ENCODE measurements at places on chromosomes 11 and 22.

DNA sequence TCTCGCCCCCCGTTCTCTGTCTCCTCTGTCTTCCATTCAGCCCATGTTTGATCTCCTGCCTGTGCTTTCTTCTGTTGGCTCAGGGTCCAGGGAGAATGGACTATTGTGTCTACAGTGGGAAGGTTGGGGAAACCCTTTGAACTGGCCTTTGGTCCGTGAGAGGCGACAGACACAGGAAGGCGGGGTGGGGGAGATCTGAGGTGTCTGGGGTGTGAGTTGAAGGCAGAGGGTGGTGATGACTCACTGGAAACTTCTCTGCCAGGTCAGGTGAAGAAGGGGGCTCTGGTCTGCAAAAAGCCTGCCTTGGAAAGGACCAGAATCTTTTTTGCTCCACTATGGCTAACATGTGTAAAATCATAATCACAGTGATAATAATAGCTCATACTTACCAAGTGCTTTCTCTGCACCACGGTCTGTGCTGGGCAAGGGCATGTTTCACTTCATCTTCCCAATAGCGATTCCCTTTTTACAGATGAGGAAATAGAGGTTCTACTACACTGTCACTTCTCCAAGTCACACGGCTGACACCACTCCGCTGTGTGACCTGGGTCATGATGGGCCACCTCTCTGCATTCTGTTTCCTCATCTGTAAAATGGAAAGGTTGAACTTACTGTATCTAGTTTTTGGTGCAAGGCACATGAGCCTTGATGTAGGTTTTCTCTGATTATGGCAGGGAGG, 99.8 kb upstream of the ALX4 start:
- DNase-seq: no peak

DNA sequence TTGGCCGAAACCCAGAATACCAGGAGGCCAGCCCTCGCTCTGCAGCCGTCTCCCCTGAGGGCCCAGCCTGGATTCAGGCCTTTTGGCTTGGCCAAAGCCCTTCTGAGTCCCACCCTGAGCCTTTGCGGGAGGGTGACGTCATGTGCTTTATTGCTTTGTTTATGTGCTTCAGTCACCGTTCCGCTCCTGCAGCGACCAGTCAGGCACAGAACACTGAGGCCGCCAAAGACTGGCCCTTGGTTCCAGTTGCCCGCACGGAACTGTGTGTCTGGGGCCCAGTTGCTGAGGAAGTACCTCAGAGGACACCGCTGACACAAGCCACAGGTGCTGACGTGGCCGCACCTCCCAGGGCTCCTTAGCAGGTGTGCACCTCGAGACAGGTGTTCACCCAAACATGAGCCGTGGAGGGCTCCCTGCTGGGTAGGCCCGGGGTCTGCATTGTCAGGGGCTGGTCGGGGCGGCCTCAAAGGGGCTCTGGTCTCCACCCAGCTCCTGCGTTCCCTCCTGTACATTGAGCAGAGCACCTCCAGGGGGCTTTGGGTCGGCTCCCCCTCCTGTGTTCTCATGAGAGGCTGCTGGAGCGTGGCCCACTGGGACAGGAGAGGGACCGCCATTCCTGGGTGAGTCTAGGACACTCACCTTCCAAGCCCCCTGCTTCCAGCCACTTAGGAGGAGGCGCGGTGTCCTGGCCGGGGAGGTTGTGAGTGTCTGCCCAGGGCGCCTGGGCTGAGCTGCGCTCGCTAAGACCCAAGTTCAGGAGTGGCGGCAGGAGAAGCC, 376.8 kb downstream of the TBC1D22A start:
- DNase-seq: peak; percentile 54

DNA sequence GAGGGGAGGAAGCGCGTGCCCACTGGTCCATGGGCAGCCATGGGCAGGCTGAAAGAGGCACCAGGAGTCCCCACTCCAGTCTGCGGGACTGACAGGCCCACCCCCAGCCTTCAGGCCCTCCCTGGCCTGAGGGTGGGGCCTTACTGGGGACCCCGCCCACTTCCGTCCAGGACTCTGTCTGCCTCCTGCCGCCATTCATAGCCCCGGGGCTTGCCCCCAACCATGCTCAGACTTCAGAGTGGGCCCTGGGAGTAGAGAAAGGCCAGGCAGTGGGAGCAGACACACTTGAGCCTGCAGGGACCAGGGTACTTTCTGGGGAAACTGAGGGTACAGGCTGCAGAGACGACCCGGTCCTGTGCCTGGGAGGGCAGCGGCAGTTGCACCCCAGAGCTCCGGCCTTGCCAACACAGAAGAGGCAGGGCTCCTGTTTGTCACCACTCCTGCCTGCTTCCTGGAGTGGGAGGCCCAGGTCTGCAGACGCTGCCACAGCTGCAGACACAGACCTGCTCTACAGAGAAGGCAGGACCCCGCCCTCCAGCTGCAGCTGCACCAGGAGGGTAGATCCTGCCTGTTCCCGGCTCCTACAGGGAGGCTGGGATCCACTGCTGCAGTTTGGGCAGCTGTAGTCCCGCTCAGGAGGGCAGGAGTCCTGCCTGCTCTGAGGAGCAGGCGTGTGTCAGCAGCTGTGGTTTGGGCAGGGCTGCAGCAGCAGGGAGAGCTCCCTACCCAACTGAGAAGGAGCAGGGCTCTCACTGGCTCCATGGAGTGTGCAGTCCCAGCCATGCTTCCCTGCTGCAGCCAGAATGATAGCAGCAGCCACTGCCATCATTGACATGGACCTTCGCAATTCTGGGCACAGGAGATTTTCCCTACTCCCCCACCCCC, 387.9 kb upstream of the ANO3 start:
- DNase-seq: peak; percentile 48

DNA sequence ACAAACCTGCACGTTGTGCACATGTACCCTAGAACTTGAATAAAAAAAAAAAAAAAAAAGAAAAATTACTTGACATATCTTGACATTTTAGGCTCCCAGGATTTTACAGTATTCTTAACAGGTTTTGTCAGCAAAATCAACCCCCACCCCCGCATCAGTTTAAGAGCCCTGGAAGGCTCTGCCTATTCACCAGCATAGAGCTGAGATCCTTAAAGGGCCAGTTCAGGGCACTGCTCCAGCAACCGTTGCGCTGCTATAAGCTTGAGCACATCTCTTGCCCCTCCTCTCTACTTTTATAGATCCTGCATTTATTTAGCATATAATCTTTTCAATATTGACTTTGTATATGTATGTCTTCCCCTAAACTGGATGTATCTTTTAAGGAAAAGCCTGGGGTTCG, 697 bp upstream of the PAFAH1B2 start:
- DNase-seq: no peak

GRCh38 chr11:105609341-105609781, 512 bp upstream of the GRIA4 start:
- no peak for DNase-seq

- no peak for DNase-seq
Observed at GRCh38 chr22:23579870-23580575, at the start of gene IGLL1. TSS of gene IGLL1 (minus strand) at chr22:23580290. CDS start at chr22:23580190, 100 bp downstream.

DNA sequence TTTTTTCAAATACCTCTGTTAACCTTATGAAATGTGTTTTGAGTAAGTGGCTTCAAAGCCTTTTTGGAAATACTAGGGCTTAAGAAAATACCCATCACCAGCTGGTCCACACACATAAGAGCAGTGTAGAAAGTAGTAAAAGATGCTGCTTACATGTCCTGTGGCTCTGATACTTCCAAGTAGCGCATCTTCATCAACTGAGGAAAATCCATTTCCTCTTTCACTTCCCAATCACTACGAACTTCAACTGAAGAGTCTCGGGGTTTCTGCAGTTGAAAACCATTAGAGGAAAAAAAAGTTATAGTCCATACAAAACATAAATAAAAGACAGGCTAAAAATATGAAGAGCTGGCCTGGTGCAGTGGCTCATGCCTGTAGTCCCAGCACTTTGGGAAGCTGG, 8.5 kb downstream of the EIF3D start:
- no peak for DNase-seq

DNA sequence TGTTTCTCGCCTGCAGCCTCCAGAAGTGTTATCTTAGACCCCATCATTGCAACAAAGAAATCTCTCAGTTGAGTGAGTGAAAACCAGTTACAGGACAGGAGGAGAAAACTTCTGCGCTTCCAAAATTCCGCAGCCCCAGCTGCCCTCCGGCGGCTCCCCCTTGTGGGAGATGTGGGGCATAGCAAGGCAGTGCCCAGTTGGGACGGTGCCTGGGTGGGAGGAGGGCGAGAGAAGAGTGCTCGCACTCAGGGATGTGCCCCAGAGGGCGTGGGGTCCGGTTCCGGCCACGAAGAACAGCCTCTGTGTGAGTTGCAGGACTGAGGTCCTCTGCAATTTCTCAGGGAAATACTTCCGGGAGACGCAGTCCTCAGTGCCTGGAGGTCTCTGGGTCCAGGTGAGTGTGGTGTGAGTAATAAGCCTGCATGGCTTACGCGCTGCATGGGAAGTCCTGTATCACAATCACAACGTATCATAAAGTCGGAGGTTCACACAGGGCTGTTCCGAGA, 87.0 kb upstream of the BLID start:
- peak; percentile 86 for DNase-seq

DNA sequence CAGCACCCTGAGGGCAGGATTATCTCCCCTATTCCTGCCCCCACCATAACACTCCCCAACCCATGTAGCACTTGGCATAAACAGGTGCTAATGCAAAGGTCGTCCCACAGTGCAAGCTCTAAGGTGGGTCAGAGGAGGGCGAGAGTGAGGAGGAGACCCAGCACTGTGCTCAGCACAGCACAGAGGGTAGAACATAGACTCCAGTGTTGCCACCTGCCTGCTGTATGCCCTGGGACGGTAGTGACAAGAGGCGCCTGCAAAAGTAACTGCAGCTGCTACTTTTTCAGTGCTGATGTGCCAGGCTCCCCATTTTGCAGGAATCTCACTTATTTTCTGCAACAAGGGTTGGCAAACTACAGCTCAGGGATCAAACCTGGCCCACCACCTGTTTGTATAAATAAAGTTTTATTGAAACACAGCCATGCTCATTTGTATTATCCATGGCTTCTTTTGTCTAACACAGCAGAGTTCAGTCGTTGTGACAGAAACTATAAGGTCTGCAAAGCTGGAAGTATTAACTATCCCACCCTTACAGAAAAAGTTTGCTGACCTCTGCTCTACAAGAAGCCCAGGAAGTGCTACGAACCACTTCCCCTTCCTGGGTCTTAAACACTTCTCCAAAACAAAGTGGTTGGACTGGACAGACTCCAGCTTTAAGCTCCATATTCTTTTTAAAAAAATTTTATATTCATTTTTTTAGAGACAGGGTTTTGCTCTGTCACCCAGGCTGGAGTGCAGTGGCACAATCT, 16.9 kb upstream of the CDC42BPG start:
- DNase-seq: no peak

DNA sequence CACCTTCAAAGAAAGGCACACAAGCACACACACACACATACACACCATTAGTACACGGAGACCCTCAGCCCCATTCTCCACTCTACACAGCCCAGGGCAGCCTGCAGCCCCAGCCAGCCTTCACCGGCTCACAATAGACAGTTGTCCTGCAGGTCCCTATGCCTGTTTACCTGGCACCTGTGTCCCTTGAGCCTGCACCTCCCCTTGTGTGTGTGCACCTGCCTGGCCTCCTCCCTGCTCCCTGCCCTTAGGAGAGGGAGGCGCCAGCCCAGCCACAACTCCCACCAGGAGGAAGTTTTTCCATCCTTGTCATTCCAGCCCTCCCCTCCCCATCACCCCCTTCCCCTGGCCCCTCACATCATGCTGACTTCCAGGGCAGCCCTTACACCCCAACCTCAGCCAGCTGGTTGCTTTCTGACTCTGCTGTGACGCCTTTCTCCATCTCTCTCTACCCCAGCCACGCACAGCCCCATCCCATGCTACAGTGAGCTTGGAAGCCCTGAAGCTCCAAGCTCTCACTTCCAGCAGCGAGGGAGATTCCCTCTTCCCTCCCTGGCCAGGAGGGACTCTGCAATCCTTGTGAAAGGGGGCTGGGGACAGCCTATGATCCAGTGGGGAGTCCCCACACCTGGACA, 4.4 kb downstream of the AHNAK start:
- DNase-seq: no peak

DNA sequence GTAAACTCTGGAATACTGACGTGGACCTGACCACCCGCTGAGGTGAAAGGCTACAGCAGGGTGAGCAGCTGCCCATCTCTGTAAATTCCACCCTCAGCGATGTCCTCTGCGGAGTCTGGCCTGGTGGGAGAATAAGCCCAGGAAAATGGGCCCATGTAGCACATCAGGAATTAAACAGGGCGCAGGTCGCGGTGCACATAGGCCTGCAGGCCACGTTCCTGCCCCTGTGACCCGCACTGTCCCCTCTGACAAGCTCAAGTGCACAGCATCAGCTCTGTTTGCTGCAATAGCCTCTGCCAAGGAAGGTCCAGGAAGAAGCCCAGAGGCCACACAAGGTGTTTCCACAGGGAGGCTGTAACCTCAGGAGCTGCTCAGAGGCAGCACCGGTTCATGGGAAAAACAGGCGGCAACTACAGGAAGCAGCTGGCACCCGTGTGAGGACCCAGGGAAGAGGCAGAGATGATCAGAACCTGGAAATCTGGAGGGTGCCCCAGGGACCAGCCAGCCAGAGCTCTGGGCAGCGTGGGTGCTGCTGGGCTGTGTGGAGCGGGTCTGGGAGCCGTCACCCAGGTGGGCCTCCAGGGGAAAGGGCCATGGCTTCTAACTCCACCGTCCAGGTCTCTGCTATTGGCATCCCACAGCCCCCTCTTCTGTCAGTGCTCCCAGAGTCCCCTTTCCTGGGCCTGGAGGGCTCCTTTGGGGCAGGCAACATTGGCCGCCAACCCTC, 808 bp upstream of the IFITM2 start:
- no peak for DNase-seq

DNA sequence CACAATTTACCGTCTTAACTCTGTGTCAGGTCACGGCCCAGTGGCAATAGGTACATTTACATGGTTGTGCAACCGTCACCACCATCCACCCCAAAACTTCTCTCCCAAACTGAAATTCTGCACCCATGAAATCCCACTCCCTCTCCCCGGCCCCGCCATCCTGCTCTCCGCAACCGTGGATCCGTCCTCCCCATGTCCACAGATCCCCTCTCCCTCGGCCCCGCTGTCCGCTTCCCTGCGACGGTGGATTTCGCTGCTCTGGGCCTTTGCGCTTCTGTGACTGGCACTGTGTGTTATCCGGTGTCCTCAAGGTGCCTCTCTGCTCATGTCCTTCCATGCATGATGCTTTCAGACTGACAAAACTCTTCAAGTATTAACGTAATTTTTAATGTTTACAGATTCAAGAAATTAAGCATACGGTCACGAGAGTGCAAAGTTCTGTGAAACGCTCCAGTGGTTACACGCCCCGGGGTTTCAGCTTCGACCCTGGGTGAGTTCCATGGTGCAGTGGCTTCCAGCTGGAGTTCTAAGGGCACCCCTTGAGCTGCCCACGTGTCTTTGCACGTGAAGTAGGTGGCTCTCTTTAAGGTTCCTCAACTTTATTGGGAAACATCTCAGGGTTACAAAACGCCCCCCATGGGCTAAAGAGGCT, 76.4 kb downstream of the KCNQ1 start:
- DNase-seq: peak; percentile 11

- DNase-seq: no peak
Observed at GRCh38 chr11:48184452-48184851, 32.2 kb upstream of the OR4B1 start.

DNA sequence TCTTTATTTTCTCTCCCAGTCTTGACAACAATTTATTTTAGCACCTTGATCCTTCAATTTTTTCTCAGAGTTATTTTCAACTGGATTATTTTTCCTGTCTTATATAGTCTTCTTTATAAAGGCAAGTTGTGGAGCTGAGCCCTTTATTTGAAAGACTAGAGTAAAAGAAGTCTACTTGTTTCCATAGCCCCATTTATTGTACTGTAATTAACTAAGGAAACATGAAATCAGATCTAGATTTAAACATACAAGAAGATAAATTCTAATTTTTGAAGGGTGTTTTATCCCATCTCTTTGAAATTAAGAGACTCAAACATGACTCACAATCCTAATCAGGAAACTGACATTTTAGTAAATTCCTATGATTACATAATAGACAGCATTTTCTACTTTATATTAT, 2421.8 kb downstream of the LRRC4C start:
- no peak for DNase-seq

- peak; percentile 49 for DNase-seq
Observed at GRCh38 chr11:17747131-17747955, 12.8 kb downstream of the KCNC1 start.

All from Right ventricle myocardium inferior (tissue), 1 donor.